ENCODE measurements at places on chromosomes 16 and 17.

- DNase-seq, result no peak
These were observed 88.8 kb downstream of the ZDHHC7 start for GRCh38 chr16:84922351-84923120.

GRCh38 chr17:43330876-43331639, 67.7 kb upstream of the ARL4D start:
- peak; percentile 62 for DNase-seq

DNA sequence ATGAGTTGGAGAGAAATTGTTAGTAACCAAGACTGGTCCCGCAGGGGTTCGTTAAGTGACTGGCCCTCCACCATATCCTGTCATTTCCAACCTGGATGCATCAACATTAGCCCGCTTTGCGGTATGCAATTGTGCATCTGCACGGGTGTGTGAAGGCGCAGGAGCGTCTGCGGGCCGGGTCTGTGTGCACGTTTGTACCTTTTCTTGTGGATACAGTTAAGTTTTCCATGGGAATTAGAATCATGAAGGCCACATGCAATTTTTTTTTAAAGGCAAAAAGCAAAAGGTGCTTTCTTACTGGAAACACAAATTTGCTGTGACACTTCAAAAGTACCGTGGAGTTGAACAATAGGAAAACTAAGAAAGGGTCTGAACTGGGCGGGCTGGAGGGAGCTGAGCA, 355.4 kb upstream of the ZFHX3 start:
- DNase-seq, result no peak

DNA sequence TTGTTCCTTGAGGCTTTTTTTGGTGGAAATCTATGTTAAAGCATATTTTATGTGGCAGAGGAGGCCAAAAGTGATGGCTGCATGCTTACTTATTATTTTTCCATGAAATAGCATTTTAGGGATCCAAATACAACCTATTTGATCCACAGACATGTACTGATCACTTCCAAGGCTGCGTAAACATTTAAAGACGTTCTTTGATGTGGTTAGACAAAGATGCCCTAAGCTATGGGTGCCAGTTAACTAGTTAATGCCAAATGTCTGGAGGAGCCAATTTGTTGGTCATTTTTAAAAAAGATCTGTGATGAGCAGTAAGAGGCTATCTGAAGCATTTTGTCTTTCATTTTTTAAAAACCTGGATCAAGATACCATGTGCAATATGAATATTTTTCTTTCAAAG, 17.3 kb upstream of the PRKCA start:
- DNase-seq, result no peak

- no peak for DNase-seq
These were observed 14.9 kb downstream of the CPPED1 start for GRCh38 chr16:12788758-12789157.

GRCh38 chr17:29682987-29683386, 60.3 kb upstream of the CORO6 start:
- DNase-seq, result no peak

- DNase-seq, result no peak
These were observed 13.1 kb upstream of the GRB2 start for GRCh38 chr17:75418531-75418930.

- DNase-seq, result peak; percentile 37
These were observed 7.1 kb upstream of the LGALS3BP start for GRCh38 chr17:78986649-78987328.

Measured in Caco-2 (cell line).